Cortex of kidney (tissue), 1 donor: ENCODE measurements at places on chromosomes 11 and 22.

- DNase-seq, result no peak
Observed at GRCh38 chr11:79794057-79794456, 353.2 kb upstream of the TENM4 start.

DNA sequence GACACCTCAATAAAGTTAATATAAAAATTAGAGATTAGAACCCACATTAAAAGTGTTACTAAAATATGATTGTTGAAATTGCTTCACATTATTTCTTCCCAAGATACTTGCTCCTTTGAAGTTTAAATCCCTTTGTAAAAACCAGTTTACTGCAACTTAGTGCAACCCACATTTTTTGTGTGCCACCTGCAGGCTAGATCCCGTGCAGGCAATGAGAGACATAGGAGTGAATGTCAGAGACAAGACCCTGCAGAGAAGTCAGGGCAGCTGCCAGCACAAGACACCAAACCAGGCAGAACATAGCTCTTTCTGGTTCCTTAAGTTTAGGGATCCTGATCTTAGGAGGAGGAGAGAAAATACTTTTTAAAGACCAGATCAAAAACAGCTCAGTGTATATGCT is 142.8 kb upstream of the MTNR1B start:
- no peak for DNase-seq

GRCh38 chr11:134481933-134482527 is 70.0 kb upstream of the B3GAT1 start:
- no peak for DNase-seq

- DNase-seq, result no peak
Observed at GRCh38 chr11:75249704-75250103, 9.1 kb downstream of the TPBGL start.

- DNase-seq, result no peak
Observed at GRCh38 chr22:48784701-48785503, 1042.8 kb downstream of the BRD1 start.

DNA sequence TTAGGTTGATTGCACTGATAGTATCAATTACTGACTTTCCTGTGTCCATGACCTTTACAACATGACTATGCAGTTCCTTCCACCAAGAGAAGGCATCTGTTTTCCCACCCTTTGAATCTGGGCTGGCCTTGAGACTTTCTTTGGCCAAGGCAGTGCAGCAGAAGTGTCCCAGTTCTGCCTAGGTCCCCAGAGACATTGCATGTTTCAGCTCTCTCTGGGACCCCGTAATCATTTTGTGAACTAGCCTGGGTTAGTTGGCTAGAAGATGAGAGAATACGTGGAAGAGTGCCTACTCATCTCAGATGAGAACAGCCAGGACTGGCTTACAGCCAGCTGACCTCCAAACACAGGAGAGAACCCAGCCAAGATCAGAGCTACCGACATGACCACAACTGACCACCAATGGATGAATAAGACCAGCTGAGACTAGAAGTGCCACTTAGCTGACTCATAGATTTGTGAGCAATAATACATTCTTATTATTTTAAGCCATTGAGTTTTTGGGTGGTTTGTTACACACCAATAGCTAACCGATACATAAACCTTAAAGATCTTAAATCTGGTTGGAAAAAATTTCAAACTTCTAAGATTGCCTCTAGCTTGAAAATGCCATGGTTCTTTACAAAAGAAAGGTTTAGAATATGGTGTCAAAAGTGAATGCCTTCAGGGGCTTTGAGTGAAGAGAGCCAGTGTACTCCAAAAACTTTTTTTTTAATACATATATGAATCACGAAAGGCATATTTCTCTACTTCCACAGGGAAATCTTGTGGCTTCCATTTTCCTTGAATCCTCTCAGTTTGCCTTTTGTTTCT is 145.2 kb downstream of the FBXO7 start:
- DNase-seq, result no peak

GRCh38 chr11:57804466-57804865 is 42.9 kb downstream of the CTNND1 start:
- DNase-seq, result no peak

DNA sequence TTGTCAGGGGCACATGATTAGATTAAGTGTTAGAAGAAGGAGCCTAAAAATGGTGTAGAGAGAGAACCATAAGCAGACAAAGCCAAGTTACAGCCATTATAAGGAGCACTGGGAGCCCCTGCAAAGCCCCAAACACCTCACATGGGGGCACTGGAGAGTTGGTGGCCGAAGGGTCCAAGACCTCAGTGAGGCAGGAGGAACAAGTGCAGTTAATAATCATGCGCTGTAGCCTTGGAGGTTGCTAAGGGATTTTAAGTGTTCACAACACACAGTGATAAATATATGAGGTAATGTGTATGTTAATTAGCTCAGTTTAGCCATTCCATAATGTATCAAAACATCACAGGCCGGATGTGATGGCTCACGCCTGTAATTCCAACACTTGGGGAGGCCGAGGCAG is 54.4 kb upstream of the JAM3 start:
- no peak for DNase-seq

GRCh38 chr22:17774206-17774925 is at the start of gene BID:
BID (minus strand) TSS chr22:17774469; CDS start chr22:17750116, 24,353 bp downstream.
- no peak for DNase-seq

- no peak for DNase-seq
Observed at GRCh38 chr22:35394011-35394312, 6.0 kb upstream of the MCM5 start.

- DNase-seq, result no peak
Observed at GRCh38 chr11:57349491-57350274, 11.5 kb downstream of the P2RX3 start.

GRCh38 chr11:13210424-13210823 is 67.2 kb upstream of the BMAL1 start:
- no peak for DNase-seq

DNA sequence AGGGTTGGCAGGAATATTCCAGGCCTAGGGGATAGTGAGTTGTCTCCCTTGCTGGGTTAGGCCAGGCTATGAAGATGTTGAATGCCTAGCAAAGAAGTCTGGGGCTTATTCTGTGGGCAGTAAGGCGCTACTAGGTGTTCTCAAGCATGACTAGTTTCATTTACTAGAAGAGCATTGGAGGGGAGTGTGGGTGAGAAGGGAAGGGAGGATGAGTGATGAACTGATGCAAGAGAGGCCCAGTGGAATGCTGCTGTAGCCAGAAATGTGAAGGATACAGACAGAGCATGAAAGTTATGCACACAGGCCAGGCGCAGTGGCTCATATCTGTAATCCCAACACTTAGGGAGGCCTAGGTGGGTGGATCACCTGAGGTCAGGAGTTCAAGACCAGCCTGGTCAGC is 33.5 kb downstream of the POU2F3 start:
- no peak for DNase-seq

DNA sequence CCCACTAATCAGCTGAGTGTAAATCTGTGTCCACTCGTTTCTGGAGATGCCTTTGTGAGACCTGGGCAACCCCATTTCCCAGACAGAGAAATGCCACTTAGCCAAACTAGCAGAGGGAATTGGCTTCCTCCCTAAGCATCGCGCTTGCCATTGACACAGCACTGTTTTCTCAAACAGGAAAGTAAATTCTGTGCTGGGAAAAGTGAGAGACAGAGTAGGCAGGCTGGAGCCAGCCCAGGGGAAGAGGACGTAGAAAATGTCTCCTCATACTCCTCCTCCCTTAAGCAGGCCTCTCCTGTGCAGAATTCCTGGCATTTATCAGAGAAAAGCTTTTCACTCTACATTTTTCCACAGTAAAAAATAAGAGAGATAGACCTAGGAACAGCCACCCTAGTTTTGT is 99.1 kb upstream of the AMOTL1 start:
- no peak for DNase-seq

- no peak for DNase-seq
Observed at GRCh38 chr22:32699686-32700085, 101.8 kb upstream of the TIMP3 start.

DNA sequence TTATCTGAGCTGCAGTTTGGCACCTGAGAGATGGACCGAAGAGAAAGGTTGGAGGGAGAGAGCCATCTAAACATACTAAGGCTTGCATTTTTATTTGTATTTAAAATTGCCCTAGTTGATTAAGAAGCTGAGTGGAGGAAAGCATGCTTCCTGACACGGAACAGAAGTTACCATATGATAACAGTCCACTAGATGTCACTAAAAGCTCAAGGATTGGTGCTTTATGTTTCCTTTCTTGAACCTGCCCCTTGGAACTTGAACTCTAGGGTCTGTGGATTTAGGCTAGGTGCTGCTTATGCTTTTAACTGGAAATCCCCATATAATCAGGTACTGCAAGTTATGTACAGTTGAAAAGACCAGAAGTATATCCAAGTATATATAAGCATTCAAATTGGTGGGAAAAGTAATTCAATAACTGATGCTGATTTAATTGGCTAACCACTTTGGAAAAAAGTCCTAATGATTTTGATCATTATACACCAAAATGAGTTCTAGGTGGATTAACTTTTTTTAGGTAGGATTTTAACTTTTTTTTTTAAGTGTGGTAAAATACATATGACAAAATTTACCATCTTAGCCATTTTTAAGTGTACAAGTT is 9.5 kb downstream of the RBMXL2 start:
- DNase-seq, result no peak

- no peak for DNase-seq
Observed at GRCh38 chr11:12258451-12258850, 118.9 kb upstream of the PARVA start.

DNA sequence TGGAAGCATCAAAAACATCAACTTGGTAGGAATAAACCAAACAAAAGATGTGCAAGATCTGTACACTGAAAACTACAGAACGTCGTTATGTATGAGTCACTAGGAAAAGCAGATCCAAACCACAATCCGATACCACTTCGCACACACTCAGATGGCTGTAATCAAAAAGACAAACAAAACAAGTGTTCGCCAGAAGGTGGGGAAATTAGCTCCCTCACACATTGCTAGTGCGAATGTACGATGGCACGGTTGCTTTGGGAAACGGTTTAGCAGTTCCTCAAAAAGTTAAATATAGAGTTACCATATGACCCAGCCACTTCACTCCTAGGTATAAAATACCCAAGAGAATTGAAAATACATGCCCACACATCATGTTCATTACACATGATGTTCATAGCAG is 14.8 kb upstream of the CARD10 start:
- DNase-seq, result no peak

DNA sequence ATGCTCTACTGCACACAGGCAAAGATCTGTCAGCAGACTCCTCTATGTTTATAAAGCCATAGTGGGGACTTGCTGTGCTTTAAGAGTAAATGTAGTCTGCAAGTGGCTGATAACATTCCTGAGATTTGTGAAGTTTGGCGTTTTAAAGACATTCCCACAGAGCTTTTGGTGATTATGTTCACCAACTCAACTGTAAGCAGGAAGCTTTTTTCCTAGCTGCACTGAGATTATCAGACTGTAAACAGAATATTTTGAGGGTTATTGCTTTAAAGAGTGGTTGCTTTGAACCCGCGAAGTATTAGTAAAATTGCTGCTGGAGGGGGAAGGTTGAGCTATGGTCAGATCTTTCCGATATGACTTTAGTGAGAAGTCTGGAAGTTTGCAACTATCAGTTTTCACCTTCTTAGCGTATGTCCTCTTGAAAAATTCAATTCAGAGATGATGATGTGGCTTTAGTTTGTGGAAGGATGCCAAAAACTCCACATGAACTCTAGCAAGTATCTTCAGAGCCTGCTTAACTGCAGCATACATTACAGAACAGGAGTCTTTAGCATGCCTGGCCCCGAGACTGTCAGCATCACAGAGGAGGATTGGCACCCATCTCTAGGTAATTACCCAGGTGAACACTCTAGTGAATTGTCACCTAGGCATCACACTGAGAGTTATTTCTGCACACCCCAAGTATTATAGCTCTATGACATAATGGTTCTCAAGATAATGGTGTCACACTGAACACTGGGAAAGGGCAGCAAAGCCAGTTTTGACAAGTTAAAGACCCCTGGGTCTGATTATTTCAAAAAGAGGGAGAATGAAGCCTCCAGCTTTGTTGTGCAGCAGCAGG is 89.9 kb downstream of the MTNR1B start:
- DNase-seq, result no peak

- DNase-seq, result no peak
Observed at GRCh38 chr11:16993495-16993894, 20.7 kb downstream of the PLEKHA7 start.
